Astrocyte of the cerebellum (primary cell): ENCODE measurements at places on chromosomes 5 and 9.

GRCh38 chr9:98625728-98626127, 83.0 kb downstream of the GABBR2 start:
- no peak for DNase-seq

DNA sequence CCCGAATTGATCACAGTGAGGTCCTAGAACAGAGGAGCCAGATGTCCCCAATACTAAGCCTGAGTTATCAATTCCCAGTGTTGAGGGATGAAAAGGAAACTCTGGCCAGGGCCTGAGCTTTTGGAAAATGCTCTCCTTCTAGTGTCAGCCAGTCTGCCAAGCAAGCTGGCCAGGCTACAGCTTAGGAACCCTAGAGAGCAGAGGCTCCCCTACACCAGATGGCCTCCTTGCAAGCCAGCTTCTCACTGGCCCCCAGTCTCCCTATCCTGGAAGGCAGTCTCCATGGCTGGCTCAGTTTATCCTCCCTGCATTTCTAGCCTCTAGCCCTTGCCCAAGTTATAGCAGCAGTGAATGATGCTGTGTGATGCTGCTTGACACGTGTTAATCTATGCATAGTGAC, 204.7 kb upstream of the WWC1 start:
- DNase-seq = no peak

DNA sequence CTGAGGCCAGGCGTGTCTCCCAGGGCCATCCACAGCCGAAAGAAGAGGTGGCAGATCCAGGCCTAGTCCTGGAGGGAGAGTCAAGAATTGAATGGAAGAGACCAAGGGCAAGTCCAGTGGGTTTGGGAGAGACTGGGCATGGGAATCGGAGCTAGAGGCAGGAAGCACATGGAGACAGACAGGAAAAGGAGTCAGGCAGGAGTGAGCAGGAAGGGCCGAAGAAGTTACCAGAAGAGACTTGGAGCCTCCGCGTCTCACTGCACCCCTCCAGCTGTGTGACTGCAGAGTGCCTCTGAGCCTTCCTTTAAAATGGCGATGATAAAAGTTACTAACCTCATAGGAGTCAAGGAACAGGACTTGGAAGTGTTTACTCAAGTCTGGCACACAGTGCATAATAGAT, 64.4 kb upstream of the ANGPTL2 start:
- DNase-seq = no peak

DNA sequence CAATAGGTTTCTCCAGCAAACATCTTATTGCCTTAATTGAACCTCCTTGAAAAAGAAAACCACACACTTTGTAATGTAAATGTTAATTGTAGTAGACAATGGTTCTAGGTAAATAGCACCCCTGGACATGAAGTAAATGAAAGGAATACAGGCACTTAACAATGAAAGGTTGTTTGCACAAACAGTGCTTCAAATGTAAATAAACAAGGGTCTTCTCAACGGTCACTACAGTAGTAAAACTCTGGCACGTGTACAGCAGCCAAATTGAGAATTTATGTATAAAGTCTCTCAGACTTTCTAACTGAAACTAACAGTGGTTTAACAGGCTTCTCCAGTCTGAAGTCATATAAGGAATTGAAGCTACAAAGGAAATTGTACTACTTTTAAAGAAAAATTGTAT, 218.3 kb downstream of the MEF2C start:
- no peak for DNase-seq

DNA sequence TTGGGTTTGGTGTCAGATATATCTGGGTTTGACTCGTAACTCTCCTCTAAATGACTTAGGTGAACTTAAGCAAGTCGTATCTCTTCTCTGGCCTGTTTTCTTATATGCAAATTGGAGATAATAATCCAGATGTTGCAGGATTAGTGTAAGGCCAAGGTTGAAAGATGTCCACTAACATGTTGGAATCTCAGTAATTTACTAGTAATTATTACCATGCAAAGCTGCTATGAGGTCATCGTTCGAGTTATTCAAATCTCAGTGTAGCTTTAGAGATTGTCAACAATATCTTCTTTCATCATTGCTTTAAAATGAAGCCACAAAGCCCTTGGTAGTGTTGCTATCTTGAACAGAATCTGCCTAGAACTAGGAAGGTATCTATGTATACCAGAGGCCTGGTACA, 437.7 kb upstream of the KLF4 start:
- DNase-seq = no peak
